ENCODE measurements at places on chromosomes 3 and 15. TPM values are rescaled to one million over a fixed set of nuclear protein-coding genes. Genes with fewer than 3 reads are reported as not detected.

The FSIP1 gene
- 1.2 TPM for total RNA-seq

The ERICH6 gene
- total RNA-seq = not detected

The ALS2CL gene
- total RNA-seq = 21.0 TPM

DNA sequence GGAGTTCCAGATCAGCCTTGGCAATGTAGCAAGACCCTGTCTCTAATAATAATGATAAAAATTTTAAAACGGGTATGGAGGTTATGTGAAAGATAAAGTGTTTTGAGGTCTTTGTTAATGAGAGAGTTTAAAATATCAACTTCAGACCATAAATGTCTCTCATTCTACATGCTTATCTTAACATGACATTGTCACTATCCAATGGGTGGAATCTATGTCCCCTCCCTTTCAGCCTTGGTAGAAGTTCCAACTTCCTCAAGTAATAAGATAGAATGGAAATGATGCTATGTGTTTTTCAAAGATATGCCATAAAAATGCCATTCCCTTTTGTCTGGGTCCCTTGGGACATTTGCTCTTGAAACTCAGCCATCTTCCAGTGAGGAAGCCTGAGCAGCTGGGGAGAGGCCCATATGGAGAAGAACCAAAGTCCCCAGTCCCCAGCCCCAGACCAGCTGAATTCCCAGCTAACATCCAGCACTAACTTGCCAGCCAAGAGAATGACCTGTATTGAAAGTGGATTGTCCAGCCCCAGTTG lies 17.0 kb downstream of the RPSA start:
- no peak for DNase-seq

DNA sequence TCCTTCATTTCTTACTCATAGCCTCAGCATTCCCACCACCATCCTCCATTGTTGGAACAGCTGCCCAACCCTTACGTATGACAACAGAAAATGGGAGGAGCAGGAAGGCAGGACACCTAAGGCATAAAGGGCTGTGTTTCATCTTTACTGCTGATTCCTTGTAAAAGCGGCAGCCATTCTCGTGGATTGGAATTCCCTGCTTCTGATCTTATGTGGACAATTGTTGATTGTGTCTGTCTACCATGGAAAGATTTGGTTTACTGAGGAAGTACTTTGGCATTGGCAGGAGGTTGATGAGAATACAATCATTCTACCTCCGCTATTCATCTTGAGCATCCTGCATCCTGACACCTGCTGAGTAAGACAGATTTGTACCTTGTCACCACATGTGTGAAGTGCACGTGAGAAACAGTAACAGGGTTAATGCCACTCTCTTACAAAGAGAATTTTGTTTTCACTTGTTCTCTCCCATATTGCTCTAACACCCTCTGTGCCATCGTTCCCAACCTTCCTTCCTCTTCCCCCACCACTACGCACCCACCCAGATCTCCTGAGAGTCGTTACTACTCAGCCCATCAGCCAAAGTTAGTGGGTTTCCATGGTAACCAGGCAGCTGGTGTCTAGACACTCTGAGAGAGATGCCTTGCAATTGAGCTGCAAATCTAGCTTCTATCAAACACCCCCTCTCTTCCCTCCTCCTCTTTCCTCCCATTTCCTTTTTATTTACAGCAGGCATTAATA lies 75.7 kb downstream of the GAP43 start:
- no peak for DNase-seq

DNA sequence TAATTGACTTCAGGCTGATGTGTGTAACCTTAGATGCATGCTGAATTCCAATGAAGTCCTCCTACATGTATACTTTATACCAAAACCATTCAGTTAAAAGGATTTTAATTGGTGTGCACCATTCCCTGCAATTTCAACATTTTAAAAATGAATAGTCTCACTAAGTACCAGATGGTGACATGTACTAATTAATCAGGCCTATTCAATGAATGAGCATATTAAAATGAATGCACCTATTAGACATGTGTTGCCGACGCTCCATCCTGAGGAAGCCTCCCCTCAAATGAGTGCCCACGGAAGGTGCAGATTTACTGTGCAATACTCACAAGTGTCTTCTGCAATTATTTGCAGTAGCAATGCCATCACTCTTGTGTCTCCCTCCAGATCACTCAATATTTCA lies 124.7 kb upstream of the TSPAN3 start:
- DNase-seq = no peak

DNA sequence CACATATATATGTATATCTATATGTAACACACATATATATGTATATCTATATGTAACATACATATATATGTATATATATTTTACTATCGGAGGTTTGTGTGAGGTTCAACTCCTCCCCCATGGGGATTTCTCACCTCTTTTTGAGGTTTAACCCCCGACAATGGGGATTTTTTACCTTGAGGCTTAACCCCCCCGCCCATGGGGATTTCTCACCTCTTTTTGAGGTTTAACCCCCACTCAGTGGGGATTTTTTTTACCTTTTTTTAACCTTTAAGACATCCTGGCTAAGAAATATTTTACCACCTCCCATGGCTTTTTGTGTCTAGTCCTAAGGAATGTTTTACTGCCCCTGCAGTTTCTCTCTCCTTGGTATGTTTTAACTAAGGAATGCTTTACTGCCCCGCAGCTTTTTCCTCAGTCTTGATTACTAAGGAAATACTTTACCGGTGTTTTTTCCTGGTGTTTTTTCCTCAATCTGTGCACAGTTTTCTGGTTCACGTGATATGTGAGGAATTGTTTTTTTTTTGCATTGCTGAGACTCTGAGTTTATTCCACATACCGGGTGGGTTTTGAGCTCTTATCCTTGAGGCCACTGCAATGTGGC lies 185.2 kb downstream of the KLF13 start:
- no peak for DNase-seq

GRCh38 chr3:122475316-122475715 lies 39.4 kb downstream of the KPNA1 start:
- DNase-seq = no peak

DNA sequence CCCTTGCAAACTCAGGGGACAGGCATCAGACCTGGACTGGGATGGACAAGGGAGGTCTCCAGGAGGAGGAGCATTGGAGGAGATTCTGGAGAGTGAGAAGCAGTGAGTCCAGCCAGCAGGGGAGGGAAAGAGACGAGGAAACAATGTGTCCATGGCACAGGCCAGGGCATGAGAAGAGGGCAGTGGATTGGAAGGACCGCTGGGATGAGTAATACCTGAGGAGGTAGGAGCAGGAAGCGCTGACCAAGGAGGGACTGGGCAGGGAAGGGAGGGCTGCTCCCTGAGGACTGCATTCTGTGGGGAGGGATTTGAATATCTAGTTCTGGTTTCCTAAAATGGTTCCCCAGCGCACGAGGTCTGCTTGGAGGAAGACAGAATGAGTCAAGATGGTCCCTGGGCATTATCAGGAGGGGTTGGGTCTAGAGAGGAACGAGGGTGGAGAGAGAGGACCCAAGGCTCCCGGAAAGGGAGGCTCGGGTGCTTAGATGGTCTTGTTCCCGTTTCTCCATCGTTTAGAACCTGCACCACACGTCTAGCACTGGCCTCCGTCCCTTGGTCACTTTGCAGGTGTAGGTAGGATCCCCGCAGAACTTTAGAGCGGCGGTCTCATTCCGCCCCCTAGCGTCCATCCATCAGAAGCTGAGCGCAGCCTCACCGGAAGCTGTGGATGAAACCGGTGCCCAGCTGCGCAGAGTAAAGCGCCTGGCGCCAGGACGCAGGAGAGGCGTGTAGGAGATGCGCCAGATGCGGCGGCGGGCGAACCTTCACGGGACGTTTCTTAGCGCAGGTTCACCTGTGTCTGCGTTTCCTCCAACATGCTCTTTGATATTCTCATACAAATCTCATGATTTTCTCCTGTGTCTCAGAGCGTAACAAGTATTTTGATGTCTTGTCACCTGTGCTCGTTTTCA lies 190.7 kb upstream of the NDN start:
- DNase-seq = peak; percentile 53

- peak; percentile 58 for DNase-seq
Observed at GRCh38 chr15:97909291-97909891, 51.1 kb upstream of the ARRDC4 start.

GRCh38 chr15:40250771-40251483 lies 12.1 kb downstream of the PAK6 start:
- DNase-seq = peak; percentile 12

GRCh38 chr15:101329867-101330380 lies 34.9 kb upstream of the SNRPA1 start:
- no peak for DNase-seq

DNA sequence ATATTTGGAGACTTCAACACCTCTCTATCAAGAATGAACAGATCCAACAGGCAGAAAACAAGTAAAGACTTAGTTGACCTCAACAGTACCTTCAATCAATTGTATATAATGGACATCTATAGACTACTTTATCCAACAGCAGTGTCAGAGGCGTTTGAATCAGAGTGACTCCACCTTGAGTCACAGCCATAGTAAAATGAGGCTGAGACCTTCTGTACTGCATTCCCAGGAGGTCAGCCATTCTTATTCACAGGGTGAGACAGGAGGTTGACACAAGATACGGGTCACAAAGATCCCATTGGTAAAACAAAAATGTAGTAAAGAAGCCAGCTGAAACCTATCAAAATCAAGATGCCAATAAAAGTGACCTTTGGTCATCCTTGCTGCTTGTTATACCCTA lies 299.8 kb downstream of the CNTN3 start:
- no peak for DNase-seq

The SLC28A2 gene
- total RNA-seq = not detected

- DNase-seq = no peak
Observed at GRCh38 chr3:11300970-11301369, 28.8 kb downstream of the ATG7 start.

The WDR93 gene
- total RNA-seq = not detected

The PLD1 gene
- 41.3 TPM for total RNA-seq

The ZPLD1 gene
- 0.84 TPM for total RNA-seq

DNA sequence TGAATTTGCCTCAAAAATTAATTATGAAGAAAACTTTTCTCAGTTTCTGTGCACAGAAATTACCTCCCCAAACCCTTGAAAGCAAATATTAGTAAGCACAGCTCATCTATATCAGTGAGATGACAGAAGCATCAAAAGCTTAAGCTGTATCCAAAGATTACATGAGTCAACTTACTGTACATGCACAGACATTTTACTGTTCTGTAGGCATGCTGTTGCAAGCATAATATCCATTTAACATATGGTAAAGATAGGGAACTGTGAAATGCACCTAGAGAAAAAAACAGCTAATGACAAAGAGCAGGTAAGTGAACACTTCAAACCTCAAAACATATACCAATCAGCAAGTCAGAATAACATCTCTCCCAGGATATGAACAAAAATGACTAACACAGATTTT lies 20.9 kb downstream of the SHOX2 start:
- no peak for DNase-seq

DNA sequence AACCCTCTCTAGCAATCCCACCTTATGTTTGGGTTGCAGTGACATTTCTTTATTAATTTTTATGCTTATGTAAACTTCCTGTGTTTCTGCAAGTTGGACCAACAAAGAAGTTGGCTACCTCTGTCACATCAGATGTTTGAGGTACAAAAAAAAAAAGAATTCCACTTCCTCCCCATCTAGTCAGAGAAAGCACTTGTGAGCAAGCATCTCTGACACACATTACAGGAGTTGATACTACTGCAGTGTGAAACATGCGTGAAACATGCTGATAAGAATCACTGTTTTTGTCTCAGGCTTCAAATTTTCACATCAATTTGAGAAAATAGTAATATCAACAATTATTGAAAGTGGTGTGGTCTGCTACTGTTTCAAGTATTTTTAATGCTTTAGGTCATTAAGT lies 1.3 kb downstream of the SCAANT1 start:
- DNase-seq = no peak

GRCh38 chr3:16995601-16996000 lies 110.8 kb downstream of the PLCL2 start:
- no peak for DNase-seq

DNA sequence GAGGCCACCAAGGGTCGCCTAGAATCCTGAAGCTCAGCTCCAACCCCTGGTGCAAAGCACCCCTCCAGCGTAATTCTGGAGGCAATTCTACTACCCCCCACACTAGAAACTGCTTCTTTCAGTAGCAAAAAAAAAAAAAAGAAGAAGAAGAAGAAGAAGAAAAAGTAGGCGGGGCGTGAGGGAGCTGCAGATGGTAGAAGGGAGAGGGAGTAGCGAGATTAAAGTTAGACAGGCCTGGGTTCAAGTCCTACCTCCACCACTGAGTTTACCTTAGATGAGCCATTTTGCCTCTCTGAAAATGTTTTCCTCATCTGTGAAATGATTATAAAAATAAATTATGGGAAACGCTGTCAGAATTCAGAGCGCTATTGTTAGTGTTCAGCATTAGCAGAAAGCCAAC lies 913 bp downstream of the FAM174B start:
- DNase-seq = no peak

- no peak for DNase-seq
Observed at GRCh38 chr3:161915418-161915750, 418.8 kb downstream of the OTOL1 start.

GRCh38 chr15:42955518-42955917 lies 34.9 kb upstream of the TTBK2 start:
- DNase-seq = no peak

DNA sequence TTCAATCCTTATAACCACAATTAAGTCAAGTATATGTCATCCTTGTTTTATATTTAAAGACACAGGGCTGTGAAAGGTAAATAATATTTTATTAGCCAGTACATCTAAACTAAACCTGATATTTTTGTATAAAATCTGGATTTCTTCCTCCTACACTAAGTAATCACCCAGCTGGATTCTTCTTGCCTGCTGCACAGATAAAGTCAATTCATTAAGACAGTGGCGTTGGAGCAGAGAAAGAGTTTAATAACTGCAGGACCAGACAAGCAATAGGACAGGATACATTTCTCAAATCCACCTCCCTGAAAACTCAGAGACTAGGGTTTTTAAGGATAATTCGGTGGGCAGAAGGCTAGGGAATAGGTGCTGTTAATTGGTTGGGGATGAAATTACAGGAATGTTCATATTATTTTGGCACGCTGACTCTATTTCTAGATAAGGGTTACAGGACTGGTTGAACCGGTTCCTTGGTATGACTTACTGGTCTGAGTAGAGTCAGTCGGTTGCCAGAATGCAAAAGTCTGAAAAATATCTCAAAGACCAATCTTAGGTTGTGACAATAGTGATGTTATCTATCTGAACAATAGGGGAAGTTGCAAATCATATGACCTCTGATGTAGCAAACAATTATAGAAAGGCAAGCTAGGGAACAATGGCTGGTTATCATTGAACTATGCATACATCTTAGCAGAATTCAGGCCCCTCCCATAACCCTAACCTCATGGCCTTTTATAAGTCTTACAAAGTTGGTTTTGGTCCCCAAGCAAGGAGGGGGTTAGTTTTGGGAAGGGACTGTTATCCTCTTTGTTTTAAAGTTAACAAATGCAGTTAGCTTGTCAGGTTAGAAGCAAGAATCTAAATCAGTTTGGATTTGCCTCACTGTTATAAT lies 244.8 kb downstream of the ALCAM start:
- no peak for DNase-seq

The HHLA2 gene
- not detected for total RNA-seq

The ESYT3 gene
- 2.7 TPM for total RNA-seq
